ENCODE measurements at places on chromosomes 3 and 15.

DNA sequence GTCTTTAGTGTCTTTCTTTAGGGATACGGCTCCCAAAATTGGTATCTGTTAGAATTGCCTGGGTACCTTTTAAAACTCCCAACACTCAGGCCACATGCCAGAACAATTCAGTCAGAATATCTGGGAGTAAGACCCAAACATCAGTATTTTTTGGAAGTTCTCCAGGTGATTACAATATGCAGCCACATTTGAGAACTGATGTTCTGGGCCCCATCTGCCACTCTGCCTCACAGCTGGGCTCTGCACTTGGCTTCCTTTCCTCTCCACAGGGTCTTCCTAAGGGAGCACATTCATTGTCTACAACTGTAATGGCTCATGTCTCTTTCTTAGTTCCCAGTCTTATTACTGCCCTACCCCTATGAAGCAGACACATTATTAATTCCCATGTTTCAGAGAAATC lies 394.5 kb downstream of the MFSD1 start:
- no peak for DNase-seq

DNA sequence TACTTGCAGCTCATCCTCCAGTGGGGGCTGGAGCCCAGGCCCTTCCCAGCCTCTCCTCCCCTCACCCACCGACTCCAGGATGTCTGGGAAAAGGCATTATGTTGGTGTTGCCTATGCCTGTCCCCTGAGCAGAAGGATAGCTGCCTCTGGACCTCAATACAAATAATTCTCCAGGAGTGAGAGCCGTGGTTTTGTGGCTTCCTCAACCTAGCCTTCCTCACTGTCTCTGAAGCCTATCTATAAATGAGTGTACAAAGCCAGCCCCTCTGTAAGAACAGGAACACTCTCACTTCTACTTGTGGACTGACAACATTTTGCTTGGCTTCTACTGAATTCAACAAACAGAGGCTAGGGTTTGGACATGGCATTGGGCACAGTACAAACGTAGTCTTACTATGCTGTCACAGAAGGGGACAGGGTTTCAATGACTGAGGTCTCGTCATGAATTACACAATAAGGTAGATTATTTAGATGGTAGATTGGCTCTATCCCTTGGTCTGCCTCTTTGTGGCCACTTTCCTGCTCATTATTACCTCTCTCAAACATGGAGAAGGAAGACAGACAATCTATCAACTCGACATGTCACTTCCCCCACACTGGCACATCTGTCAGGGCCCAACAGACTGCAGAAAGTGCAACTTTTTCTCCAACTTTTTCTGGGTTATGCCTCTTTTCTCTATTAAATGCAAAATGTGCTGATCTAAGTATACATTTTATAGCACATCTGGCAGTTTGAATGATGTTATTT lies 82.8 kb upstream of the MEX3B start:
- DNase-seq, result no peak

GRCh38 chr3:158350971-158351370 lies 220.0 kb upstream of the MLF1 start:
- no peak for DNase-seq

DNA sequence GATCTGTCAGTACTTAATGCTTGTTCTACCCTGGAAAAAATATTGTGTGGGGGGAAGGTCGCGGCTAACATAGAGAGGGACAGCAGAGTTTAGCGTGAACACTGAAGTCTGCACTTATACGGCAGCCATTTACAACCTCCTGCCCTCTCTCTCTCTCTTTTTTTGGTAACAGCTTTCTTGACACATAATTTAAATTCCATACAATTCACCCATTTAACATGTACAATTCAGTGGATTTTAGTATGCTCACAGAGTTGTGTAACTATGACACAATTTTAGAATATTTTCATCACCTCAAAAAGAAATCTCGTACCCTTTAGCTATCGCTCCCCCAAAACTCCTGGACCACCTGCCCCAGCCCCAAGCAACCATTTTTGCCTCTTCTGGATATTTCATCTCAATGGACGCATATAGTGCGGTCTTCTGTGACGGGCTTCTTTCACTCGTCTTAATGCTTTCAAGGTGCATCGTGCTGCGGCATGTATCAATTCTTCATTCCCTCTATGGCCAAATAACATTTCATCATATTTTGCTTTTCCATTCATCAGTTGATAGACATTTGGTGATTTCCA lies 141.8 kb downstream of the XXYLT1 start:
- no peak for DNase-seq

DNA sequence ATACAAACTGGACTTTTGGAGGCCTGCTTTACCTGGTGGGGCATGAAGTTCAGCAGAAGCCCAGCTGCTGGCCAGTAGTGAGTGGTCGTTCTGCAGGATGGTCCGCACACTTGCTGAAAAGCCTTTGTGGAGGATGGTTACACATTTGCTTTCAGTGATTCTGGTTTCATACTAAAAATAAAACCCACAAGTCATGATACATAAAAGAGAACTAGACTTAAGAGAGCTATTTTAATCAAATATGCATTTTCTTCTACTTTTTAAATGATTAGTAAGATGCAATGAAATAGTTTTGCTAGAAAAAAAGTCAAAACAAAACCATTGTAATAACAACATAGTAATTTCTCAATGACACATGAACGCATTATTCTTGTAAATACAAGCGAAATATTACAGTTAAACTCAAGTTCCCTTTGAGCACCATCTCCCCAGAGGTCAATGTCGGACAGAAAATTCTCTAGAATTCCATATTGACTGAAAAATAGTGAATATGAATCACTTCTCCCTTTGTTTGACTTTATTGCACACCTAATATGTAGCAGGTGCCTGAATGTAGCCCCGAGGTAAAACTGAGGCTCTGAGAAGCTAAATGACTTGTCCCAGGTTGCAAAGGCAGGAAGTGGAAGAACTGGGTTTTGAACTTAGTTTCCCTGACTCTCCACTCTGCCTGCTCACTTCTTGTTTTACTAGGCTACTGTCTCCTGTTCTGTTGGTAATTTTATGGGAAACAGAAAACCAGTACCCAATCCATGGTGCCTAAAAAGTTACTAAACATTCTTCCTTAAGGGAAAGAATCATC lies 8.3 kb downstream of the IL5RA start:
- no peak for DNase-seq

GRCh38 chr15:93052090-93052879 lies 36.7 kb downstream of the RGMA start:
- DNase-seq, result no peak

- DNase-seq, result no peak
Observed at GRCh38 chr3:153210146-153210545, 48.1 kb downstream of the RAP2B start.

- no peak for DNase-seq
Observed at GRCh38 chr3:76044601-76045600, 259.6 kb upstream of the ZNF717 start.

DNA sequence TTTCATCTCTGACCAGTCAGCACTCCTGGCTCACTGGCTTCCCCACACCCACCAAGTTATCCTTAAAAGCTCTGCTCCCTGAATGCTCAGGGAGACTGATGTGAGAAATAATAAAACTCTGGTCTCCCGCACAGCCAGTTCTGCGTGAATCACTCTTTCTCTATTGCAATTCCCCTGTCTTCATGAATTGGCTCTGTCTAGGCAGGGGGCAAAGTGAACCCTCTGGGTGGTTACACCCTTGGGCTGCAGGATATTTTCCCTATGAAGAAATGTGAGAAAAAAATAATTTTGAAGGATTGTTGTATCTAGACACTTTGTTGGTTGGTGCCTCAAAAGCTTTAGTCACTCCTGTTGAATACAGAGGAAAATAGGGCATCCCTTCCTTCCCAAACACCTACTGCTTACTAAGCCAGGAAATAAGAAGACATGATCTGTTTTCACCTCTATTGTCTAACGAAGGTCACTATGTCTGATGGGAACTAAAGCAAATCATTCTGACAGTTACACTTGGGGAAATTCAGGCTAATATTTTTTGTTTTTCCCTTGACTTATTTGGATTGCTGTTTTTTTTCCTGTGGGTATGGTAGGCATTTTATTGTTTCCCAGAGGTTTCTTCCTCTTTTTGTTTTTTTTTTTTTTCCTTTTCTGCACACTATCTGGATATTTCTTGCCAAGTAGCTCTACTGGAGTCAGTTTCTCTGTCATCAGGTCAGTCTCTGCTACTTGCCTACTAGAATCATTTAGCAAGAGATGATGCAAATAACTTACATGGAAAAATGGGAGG lies 15.3 kb upstream of the TNFSF10 start:
- no peak for DNase-seq

DNA sequence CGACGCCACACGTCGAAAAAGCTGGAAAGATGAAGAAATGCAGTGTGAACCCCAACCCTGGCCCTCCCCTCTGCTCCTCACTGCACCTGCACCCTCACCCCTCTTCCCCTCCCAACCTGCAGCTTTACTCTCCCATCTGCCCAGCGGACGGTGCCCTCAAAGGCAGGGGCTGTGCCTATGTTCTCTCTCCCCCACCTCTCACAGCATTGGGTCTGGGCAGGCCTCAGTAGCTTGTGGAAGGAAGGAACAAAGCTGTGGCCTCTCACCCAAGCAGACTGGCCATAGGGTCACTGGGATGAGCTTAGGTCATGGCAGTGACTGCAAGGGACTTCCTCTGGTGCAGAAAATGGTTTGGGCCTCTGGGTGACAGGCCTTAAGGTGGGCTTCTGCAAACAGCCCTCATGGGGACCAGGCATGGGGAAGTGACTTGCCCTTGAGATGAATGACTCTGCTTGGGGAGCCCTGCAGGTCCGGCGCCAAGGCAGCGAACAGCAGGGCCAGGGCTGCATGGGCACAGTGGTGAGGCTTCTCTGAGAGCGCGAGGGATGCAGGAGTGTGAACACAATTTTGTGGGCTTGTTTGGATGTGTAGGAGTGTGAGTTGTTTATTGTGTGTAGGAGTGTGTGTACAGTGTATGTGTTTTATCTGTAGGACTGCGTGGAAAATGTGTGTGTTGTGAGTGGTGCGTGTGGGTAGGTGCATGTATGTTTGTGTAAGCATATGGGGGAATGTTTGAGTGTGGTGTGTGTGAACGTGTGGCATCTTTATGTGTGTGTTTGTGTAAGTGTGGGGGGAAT lies 29.2 kb downstream of the SRPRB start:
- no peak for DNase-seq

DNA sequence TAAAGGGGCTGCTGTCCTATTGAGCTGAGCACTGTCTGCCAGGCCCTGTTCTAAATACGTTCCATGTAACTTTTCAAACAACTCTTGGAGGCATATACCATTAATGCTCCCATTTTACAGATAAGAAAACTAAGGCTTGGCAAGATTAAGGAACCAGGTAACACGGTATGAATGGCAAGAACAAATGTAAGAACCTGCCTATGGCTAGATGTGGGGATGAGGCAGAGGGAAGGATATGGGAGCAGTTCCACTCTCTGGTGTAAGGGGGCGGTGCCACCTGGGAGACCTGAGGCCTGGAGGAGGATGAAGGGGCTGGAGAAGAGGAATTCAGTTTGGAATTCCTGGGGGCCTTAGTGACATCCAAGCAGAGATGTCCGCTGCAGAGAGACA lies 3.8 kb upstream of the LMAN1L start:
- no peak for DNase-seq

Measured in effector memory CD4-positive, alpha-beta T cell (primary cell).